ENCODE measurements at places on chromosomes 1 and 21. TPM values are rescaled to one million over a fixed set of nuclear protein-coding genes. Genes with fewer than 3 reads are reported as not detected.
A peak's percentile ranks its signal among the peaks of the same experiment; 100 is the strongest.

The SLC41A1 gene
- polyA plus RNA-seq, result 21.3 TPM

The S100A2 gene
- 11.8 TPM for polyA plus RNA-seq

GRCh38 chr1:236604905-236605806 lies 840 bp upstream of the HEATR1 start:
- no peak for DNase-seq
- H3K36me3 ChIP-seq, result peaks cover 15% of the 10 kb centered on the region
- no peaks in the 10 kb centered on the region for H3K27me3 ChIP-seq
- H3K4me3 ChIP-seq, result peak overlapping the region; percentile 98
- peaks cover 8% of the 10 kb centered on the region for H3K4me1 ChIP-seq
- H3K27ac ChIP-seq, result peak overlapping the region; percentile 80

GRCh38 chr1:227545361-227545760 lies 18.0 kb upstream of the ZNF678 start:
- no peaks in the 10 kb centered on the region for H3K27me3 ChIP-seq
- H3K27ac ChIP-seq, result no peak overlapping the region
- no peaks in the 10 kb centered on the region for H3K4me1 ChIP-seq
- no peaks in the 10 kb centered on the region for H3K36me3 ChIP-seq

GRCh38 chr1:227760377-227760776 lies 25.1 kb downstream of the SNAP47 start:
- no peak for DNase-seq
- no peak overlapping the region for H3K4me3 ChIP-seq
- peak overlapping the region; percentile 68 for H3K27ac ChIP-seq
- H3K27me3 ChIP-seq, result no peaks in the 10 kb centered on the region
- H3K36me3 ChIP-seq, result peaks cover 10% of the 10 kb centered on the region

- H3K4me1 ChIP-seq, result no peaks in the 10 kb centered on the region
- H3K36me3 ChIP-seq, result no peaks in the 10 kb centered on the region
- H3K27ac ChIP-seq, result no peak overlapping the region
- no peak for DNase-seq
Measured at GRCh38 chr1:55746710-55747109, 531.5 kb upstream of the USP24 start.

DNA sequence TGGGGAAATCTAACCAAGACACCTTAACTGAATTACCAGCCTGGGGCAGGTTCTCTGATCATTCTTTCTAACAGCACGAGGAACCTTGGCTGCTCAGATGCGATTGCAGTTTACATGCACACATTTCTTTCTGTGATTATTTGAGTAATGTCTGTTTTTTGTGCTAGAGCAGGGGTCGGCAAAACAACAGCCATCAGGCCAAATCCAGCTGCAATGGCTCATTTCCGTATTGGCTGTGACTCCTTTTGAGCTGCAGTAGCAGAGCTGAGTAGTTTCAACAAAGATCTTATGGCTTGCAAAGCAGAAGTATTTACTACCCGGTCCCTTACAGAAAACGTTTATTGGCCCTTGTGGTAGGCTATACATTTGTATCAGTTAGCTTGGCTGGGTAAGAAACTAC lies 37.1 kb downstream of the ZBTB18 start:
- H3K27ac ChIP-seq, result no peak overlapping the region
- H3K4me3 ChIP-seq, result no peak overlapping the region
- peaks cover 10% of the 10 kb centered on the region for H3K27me3 ChIP-seq
- no peaks in the 10 kb centered on the region for H3K36me3 ChIP-seq
- peaks cover 18% of the 10 kb centered on the region for H3K4me1 ChIP-seq

- no peak overlapping the region for H3K4me3 ChIP-seq
- peaks cover 4% of the 10 kb centered on the region for H3K27me3 ChIP-seq
Measured at GRCh38 chr1:226009650-226010044, 10.5 kb upstream of the SDE2 start.

Measured in GM23248 (cell line).